NCI-H1105 treated with DMSO at 0.1 percent for 48 hours (cell line): ENCODE measurements at places on chromosomes 2 and 18.

- no peak for DNase-seq
Measured at GRCh38 chr18:45896991-45897390, 70.1 kb downstream of the EPG5 start.

- no peak for DNase-seq
Measured at GRCh38 chr2:27581417-27582128, 1.3 kb upstream of the ZNF512 start.

DNA sequence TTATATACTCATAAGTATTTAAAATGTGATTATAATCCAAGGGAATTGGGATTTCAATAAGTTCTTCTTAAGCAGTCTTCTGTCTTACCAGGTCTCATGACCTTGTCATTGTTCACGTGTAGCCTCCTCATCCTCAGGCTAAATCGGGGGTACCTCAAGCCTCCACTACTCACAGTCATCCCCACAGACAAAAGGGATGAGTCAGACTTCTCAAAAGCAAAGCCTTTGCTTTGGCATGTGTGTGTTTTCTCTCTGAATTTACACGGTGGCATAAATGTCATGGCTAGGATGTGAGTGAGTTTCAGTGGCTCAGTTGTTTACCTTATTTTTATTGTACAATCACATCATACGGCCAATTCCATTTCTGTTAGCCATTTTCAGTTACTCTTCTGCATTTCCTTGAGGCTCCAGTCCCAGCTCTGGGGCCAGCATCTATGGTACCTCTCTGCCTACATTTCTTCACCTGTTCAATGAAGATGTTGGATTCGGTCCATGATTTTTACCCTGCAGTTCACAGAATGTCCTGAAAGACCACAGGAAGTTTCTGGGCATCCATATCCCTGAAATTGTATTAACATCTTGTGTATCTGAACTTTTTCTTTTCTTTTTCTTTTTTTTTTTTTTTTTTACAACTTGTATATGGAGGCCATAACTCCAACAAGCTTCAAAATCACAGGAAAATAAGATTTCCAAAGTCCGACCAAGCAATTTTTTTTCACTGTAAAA, 195.3 kb downstream of the FHOD3 start:
- DNase-seq = no peak

GRCh38 chr2:96537066-96537733, 648 bp downstream of the ARID5A start:
- peak; percentile 23 for DNase-seq

- no peak for DNase-seq
Measured at GRCh38 chr2:37376421-37377186, 32.2 kb downstream of the QPCT start.

GRCh38 chr2:95165371-95166064, at the start of gene ZNF2:
TSS of gene ZNF2 (plus strand) at chr2:95165809. CDS start at chr2:95176227, 10,418 bp downstream.
- DNase-seq = peak; percentile 95

DNA sequence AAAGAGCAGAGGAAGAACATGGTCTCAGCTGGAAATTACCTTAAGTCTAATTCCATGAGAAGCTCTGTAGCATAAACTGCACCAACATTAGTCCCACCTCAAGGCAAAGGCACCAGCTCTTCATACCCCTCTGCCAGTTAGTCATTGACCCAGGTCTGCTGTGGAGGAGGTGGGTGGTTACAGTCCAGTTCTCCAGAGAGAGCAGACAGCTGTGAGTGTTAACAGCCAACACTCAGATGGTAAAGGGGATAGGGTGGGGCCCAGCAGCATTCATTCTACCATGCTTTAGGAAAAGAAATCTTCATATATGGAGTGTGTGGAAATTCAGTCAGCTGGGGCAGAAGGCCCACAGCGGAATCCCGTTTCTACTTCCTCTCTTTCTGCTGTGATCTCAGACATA, 159.7 kb upstream of the FBXO11 start:
- DNase-seq = no peak

GRCh38 chr2:30670453-30670852, 136.8 kb downstream of the CAPN13 start:
- DNase-seq = no peak

DNA sequence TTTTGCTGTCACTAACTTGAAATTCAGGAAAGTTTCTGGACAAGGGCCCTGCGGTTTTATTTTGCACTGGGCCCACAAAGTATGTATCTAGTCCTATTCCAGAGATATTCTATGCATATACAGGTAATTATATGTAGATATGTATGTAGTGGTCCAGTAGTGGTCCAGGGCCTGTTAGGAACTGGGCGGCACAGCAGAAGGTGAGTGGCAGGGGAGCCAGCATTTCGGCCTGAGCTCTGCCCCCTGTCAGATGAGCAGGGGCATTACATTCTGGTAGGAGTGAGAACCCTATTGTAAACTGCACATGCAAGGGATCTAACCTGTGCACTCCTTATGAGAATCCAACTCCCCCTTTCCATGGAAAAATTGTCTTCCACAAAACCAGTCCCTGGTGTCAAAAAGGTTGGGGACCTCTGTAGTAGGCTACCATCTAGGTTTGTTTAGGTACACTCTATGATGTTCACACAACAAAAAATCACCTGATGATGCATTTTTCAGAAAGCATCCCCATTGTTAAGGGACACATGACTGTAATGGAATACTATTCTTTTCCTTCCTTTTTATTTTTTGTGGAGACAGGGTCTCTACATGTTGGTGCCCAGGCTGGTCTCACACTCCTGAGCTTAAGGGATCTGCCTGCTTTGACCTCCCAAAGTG, 2.8 kb upstream of the PPP4R3B start:
- no peak for DNase-seq

- DNase-seq = peak; percentile 72
Measured at GRCh38 chr2:14634489-14635390, 2.2 kb downstream of the LRATD1 start.

DNA sequence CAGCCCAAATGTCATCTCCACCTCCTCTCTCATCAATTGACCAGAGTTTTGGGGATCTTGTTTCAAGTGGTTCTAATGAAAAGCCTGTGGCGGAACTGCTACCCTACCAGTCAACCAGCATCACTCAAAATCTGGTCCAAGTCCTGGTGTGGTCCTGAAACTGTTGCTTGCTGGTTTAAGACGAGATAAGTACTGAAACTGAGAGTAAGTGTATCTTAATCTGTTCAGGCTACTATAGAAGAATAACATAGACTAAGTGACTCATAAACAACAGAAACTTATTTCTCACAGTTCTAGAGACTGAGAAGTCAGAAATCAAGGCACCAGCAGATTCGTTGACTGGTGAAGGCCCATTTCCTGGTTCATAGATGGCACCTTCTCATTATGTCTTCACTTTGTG, 879 bp upstream of the GALNT5 start:
- DNase-seq = no peak

DNA sequence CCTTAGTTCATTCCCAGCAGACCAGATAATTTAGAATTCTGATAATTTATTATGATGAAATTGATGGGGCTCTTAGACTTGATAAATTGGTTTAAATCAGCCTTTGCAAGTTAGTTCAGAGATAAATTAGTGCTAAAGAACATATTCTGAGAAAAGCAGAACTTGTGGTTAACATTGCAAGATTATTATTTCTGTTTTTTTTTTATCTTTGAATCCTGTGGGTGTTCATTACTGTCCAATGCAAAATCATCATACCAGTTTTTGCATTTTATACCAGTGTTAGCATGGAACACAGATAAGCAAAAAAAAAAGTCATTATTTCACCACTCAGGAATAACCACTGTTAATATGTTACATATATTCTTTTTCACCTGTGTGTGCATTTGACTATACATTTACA, 9.1 kb downstream of the SEPTIN2 start:
- no peak for DNase-seq

GRCh38 chr18:45328811-45329210, 286.5 kb upstream of the SLC14A2 start:
- no peak for DNase-seq

GRCh38 chr2:152594792-152595191, 122.5 kb downstream of the PRPF40A start:
- no peak for DNase-seq

DNA sequence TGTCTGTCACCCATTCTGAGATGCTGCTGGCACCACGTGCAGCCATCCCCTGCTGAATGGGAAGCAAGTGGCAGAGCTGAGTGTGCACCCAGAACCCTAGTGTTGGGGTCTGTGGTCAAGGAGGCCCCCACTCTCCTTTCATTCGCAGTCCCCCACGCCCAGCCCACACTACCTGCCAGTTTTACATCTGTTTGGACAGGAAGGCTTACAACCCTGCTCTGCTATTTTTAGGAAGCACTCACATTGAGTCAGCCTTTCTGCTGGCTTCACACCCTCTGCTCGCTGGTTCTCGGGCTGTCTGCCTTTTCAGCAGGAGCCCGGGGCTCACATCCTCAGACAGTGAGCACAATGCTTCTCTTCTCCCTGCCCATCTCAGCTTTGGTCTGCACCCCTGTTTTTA, 10.7 kb upstream of the ADCY3 start:
- no peak for DNase-seq
